SHP77 (cell line): ENCODE measurements at places on chromosomes 12 and 14.

- DNase-seq, result no peak
Observed at GRCh38 chr12:88241862-88242570, 99.9 kb downstream of the TMTC3 start.

DNA sequence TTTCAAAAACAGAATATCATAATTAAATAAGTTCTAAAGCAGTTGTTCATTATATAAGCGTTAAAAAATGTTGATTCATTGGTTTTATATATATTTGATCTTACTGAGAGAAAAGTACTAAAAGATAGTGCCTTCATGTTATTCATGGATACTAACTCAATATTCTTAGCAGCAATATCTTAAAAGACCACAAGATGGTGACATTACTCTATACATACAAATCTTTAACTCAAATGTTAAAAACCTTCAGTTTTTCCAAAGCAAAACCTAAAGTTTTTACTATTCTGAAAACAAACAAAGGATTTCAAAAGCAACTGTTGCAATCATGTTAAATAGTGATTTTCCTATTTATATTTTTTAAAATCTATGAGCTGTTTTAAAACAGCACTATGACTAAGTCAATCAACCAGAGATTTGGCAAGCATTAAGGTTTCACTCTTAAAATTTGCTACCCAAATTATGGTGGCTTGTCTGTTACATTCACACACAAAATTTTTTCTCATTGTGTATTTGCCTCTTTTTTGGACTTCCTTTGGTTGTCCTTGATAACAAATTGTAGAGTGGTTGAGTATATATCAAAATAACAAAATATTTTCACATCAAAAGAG, 50.1 kb upstream of the RERGL start:
- no peak for DNase-seq

DNA sequence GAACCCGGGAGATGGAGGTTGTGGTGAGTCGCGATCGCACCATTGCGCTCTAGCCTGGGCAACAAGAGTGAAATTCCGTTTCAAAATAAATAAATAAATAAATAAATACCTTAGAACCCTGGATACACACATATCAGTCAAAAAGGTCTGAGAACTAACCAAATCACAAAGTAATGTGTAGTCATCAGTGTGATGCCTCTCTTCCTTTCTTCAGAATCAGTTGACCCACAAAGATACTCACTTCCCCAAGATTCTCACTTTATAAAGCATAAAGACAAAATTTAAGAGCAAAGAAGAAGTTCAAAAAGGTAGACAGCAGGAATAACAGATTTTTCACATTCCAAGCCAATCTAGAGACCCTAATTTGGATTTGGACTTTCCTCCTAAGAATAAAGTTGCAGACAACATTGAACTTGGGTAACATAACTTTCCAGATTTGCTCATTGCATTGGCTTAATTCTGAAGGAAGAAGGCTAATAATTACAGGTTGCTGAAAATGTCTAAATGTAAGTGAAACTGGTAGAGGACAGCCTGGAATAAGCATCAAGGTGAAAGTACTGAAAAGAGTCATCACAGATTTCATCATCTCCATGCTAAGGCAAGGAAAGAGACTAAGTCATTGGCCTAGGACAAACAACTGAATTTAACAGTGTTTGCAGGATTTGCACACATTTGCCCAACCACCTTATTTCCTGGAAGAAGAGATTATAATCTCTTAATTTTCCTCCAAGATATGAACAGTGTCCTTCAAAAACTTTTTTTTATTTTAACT, 17.4 kb downstream of the TMED10 start:
- no peak for DNase-seq

GRCh38 chr14:23040100-23040499, 1.9 kb upstream of the PSMB11 start:
- no peak for DNase-seq

DNA sequence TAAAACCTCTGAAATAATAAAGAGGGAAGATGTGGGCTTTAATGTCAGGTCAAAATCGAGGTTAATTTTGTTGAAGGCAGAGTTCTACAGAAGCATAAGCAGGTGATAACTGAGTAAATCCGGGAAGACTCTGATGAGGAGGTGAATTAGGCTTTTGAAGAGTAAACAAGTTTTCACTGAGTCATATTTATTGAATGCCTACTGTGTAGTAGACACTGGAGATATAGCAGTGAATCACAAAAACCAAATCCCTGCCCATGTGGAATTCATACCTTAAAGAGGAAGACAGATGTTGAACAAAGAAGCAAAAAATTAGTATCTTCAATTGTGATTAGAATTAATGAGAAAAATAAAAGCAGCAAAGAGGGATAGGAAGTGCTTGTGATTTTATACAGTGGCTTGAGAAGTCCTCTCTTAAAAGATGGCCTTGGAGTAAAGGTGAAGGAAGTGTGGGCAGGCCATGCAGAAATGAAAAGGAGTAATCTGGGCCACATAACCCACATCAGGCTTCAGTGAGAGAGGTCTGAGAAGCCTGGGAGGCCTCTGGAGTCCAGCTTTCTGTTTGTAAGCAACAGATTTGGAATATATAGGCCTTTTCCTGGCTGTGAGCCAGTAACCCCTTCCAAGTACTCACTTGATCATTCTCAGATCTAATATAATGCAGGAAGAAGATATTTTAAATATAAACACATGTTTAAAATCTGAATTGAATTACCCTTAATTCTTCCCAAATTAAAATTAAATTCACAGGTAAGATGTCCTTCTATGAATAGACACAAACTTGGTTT, 46.7 kb downstream of the BHLHE41 start:
- DNase-seq, result no peak

DNA sequence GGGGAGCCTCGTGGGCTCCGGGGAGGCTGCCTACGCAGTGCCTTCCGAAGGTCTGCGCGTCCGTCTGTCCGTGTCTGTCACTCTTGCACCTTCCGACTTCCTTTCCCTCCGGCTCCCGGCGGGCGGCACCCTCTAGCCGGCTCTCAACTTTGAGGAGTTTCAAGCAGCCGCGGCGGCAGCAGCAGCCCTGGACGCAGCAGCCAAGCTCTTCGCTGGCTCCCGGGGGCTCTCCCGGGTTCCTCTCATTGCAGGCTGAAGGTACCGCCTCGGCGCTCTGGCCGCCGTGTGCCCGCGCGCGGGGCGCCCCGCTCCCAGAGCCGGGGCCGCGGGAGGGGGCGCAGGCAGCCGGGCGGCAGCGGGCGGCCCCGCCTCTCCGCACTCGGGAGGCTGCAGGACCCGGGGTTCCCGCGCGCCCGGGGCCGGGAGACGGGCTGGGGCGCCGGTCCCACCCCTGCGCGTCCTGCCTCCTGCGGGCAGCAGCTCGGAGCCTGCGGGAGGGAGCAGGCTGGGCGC, at the start of the genes AMIGO2 and PCED1B:
TSS of gene AMIGO2 (minus strand) at position 492 of the 513 bp plus-strand sequence. CDS start 957 bp downstream, outside the sequence.
TSS of gene PCED1B (plus strand) at position 154 of the 513 bp plus-strand sequence. CDS start 155,443 bp downstream, outside the sequence.
- peak; percentile 84 for DNase-seq

- DNase-seq, result no peak
Observed at GRCh38 chr12:128982933-128983332, 129.7 kb downstream of the GLT1D1 start.

DNA sequence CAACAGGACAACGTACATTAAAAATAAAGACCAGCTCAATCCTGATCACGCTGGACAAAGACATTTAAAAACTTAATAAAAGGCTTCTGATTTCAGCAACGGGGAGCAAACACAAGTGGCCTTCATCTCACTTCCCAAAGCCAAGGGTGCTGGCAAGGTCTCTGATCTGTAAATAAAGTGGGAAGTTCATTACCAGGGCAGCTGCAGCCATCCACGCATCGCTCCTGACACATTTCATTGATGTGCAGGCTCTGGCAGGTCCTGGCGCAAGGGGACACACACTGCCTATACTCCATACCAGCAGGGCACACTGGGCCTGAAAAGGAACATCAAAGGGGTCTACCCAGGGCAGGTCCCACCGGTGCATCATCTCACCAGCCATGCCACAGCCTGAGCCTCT, 51.0 kb downstream of the VWF start:
- no peak for DNase-seq

DNA sequence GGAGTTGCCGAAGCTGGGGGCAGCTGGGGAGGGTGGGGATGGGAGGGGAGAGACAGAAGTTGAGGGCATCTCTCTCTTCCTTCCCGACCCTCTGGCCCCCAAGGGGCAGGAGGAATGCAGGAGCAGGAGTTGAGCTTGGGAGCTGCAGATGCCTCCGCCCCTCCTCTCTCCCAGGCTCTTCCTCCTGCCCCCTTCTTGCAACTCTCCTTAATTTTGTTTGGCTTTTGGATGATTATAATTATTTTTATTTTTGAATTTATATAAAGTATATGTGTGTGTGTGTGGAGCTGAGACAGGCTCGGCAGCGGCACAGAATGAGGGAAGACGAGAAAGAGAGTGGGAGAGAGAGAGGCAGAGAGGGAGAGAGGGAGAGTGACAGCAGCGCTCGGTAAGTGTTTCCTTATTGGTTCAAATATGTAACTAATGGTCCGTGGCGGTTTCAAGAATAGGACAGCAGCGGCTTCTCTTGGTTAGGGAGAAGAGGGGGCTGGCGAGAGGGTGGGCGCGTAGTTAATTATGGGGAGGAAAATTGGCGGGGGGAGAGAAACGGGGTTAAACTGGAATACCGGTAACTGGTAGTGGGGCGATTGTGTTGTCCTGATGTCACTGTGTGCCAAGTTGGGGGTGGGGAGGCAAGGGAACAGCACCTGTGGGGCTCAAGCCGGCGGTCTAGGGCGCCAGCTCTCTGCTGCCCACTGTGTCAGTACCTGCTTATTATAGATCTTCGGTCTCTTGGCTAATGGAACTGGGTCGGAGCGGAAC, 8.4 kb downstream of the HOXC8 start:
- DNase-seq, result peak; percentile 76

DNA sequence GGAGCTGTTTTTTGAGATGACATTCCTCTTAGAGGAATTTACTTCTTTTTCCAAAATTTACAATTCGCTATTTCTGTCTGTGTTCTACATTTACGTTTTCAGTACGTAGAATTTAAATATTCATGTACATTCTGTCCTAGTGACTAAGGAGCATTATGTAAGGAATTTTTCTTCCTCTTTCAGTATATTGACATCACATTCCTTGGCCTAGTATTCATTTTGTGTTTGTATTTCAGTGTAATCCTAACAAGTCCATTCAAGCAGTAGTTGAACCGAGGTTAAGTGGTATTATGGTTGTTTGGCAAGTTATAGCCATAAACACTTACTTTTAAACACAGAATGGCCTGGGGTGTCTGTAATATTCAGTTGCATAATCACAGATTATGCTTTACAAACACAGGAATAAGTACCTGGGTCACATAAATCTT, 465.2 kb downstream of the PCNX1 start:
- no peak for DNase-seq

DNA sequence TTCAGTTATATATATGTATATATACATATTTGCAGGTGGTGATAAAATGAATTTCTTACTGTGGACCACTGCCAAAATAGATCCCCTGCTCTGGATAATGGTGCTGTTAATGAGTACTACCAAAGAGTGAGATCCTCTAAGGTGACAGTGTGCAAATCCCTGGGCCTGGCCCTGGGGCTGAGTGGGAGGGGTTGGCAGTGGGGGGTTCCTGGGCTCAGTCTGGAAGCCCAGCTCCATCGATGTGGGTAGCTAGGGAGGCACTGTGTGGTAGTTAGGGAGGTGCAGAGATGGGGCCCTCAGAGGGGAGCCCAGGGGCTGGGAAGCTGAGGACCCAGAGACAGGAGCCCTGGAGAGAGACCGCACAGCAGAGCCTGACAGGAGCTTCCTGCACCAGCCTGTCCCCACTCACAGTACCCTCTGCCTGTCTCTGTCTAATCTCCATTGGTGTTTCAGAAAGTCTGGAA, 9.1 kb downstream of the KRT8 start:
- DNase-seq, result no peak

- DNase-seq, result no peak
Observed at GRCh38 chr14:87975636-87976035, 17.3 kb downstream of the GALC start.

DNA sequence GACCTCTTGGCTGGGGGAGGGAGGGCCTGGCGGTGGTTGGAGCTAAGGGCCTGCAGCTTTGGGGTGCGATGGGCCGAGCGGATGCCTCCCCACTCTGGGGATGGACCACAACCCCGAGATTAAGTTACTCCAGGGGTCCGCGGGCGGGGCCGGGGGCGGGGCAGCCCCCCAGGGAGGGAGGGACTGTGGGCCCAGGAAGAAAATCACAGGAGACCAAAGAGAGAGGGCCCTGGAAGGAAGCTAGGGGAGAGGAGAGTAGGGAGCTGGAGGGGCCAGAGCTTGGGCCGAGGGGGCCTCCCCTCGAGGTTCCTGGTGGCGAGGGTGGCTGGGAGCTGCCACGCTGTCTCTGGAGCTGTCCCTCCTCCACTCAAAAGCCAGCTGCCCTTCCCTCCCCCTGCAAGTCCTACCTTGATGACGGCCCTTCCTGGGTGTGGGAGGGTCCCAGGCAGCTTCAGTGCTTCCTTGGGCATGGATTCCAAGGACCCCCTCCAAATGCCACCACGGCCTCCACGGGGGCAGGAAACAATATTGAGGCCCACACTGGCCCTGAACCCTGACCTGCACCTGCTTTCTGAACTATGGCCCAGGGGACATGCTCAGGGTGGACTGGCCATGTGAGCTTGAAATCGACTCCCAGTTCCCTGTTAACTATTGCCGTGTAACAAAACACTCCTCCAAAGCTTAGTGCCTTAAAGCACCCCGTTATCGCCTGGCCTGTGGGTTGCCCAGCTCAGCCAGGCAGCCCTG, 610 bp upstream of the NUDT14 start:
- DNase-seq, result no peak

GRCh38 chr14:103634156-103634555, 5.1 kb downstream of the KLC1 start:
- no peak for DNase-seq

- no peak for DNase-seq
Observed at GRCh38 chr12:91140026-91140931, 29.0 kb upstream of the LUM start.

- no peak for DNase-seq
Observed at GRCh38 chr12:2625289-2625612, 169.5 kb upstream of the FKBP4 start.
